ENCODE measurements at places on chromosomes 12 and 14.

- peak; percentile 13 for DNase-seq
These were observed 52.3 kb downstream of the NEUROD4 start for GRCh38 chr12:55072083-55072482.

GRCh38 chr14:58861586-58861985, 223.8 kb downstream of the DACT1 start:
- DNase-seq: no peak

- DNase-seq: no peak
These were observed 27.1 kb downstream of the CLIP1 start for GRCh38 chr12:122395319-122395718.

- DNase-seq: no peak
These were observed 8.2 kb downstream of the SPRYD3 start for GRCh38 chr12:53070877-53071492.

DNA sequence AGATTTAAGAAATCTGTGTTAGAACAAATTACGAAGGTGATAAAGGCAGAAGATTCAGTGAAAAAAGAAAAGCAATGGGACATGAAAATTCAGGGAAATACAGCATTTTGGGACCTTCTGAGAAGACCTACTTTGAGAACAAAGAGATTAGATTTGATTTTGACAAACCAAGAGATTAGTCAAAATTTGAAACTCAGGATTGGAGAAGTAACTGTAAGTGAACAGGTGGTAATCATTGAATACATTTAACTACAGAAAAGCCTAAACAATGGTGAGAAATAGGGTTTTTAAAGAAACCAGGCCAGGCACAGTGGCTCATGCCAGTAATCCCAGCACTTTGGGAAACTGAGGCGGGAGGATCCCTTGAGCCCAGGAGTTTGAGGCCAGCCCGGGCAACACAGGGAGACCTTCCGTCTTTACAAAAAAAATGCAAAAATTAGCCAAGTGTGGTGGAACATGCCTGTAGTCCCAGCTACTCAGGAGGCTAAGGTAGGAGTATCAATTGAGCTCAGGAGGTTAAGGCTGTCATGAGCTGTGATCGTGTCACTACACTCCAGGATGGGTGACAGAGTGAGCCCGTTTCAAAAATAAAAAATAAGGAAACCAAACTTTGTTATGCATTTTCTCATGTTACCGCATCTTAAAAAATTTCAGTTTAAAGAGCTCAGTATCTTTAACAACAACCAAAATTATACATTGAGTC, 8.9 kb upstream of the SAV1 start:
- DNase-seq: no peak

GRCh38 chr14:92383805-92384204, 60.8 kb downstream of the SLC24A4 start:
- DNase-seq: no peak

DNA sequence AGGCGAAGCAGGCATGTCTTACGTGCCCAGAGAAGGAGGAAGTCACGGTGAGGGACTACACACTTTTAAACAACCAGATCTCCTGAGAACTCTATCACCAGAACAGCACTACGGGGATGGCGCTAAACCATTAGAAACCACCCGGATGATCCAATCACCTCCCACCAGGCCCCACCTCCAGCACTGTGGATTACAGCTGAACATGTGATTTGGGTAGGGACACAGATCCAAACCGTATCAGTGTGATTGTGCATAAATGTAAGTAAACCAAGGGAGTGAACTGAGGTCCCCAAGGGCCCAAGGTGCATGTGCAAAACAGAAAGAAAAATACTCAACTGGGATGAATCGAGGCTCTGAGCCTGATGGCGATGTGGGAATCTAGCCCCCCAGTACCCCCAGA, 134.2 kb downstream of the DICER1 start:
- no peak for DNase-seq

DNA sequence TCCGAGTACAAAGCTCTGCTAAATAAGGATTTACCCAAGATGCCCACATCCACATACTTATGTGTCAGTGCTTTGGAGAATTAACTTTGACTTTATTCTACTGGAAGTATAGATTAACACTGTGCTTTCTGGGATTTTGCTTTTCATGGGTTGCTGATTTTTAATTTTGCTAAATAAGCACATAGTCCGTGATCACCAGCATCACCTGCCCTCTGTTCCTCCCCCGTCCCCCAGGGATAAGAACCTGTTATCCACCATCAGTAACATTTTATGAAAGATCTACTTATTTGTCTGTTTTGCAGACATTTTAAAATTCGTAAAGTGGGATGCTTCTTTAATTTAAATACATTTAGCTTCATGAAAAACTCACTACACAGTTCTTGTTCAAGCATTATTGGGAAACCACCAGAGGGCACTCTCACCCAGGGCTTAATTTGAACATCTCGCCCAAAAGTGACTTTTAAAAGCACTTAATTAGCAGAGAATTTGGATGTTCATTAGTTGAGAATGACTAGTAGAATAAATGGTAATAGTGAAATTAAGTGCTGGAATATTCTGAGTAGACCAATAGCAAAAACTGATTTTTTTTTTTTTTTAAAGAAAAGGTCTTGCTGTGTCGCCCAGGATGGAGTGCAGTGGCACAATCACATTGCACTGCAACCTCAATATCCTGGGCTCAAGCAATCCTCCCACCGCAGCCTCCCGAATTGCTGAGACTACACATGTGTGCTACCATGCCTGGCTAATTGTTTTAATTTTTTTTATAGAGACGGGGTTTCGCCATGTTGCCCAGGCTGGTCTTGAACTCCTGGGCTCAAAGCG, 35.7 kb downstream of the MRPL42 start:
- no peak for DNase-seq

GRCh38 chr12:94864987-94865386, 138.5 kb downstream of the NDUFA12 start:
- DNase-seq: no peak

DNA sequence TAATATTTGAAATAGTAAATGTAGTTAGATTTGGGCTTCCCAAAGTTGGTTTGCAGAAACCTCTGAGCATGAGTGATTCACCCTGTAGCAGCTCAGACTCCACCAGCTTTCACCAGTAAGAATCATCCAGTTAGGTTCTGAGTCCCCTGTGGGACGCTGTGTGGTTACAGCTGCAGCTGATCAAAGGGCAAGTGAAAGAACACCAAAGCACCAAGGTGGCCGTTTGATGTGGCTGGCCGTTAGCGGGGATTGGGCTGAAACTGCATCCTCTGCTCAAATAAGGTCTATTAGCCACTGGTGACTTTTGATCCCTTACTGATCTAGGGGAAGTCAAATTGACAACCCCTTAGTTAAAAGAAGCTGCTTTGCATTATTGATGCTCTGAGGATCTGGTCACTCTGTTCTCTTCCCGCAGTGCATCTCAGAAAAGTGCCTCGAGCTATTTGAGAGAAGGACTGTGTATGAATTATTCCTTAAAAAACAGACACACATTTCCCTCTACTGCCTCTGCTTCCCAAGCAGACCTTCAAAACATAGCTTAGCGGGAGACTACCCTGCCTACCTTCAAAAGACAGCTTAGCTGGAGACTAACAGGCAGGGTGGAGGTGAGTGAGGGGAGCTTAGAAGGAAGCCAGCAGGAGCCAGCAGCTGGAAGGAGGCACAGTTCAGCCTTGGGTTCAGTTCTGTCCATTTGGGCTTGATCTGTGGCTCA, 3.7 kb downstream of the ABHD12B start:
- DNase-seq: no peak

DNA sequence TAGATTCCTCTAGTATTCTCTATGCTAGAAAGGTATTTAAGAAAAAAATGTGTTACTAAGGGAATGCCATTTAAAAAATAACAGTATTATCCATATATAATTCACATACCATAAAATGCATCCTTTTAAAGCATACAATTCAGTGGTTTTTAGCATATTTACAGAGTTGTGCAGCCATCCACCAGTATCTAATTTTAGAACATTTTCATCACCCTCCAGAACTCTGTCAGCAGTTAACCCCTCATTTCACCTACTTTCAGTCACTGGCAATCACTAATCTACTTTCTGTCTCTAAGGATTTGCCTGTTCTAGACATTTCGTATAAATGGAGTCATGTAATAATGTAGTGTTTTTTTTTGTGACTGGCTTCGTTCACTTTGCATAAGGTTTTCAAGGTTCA, 33.4 kb downstream of the TBC1D15 start:
- DNase-seq: no peak

DNA sequence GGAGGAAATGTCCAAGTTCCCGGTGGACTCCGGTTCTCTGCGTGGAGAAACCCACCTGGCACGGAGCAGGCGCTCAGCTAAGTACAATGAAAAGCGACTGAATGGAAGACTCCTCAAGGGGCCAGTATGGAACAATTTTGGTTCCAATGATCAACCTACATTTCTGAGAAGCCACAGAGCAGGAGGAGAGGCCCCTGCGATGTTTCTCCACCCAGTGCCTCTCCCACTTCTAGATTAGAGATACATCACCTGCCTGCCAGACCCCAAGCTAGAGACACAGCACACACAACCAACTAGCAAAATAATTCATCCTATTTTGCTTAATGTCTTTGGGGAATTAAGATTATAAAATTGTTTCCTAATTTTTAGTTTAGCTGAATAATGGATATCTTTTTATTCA, 38.8 kb downstream of the ATG14 start:
- DNase-seq: no peak

DNA sequence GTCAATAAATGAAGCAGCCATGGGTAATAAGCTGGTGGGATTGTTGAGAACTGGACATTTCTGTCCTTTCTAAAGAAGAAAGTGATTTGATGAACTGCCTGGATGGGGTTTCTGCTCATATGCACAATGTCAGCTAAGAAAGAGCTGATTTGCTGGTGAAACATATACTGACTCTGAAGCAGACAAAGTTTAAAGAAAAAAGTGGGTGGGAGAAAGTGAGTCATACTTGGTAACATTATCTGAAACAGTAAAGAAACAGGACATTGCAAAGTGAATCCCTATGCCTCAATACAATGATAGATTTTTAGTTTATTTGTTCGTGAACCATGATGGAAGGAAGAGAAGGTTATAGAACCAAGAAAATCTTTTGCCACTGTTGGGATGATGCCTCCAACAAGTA, 95.6 kb upstream of the DNM1L start:
- peak; percentile 8 for DNase-seq

GRCh38 chr12:24012528-24012927, 63.1 kb upstream of the SOX5 start:
- no peak for DNase-seq

- no peak for DNase-seq
These were observed 52.1 kb downstream of the LGMN start for GRCh38 chr14:92696366-92696765.

- DNase-seq: no peak
These were observed 200.9 kb upstream of the DAAM1 start for GRCh38 chr14:58987591-58987990.

- DNase-seq: no peak
These were observed 19.3 kb downstream of the FOXN3 start for GRCh38 chr14:89397569-89398230.

DNA sequence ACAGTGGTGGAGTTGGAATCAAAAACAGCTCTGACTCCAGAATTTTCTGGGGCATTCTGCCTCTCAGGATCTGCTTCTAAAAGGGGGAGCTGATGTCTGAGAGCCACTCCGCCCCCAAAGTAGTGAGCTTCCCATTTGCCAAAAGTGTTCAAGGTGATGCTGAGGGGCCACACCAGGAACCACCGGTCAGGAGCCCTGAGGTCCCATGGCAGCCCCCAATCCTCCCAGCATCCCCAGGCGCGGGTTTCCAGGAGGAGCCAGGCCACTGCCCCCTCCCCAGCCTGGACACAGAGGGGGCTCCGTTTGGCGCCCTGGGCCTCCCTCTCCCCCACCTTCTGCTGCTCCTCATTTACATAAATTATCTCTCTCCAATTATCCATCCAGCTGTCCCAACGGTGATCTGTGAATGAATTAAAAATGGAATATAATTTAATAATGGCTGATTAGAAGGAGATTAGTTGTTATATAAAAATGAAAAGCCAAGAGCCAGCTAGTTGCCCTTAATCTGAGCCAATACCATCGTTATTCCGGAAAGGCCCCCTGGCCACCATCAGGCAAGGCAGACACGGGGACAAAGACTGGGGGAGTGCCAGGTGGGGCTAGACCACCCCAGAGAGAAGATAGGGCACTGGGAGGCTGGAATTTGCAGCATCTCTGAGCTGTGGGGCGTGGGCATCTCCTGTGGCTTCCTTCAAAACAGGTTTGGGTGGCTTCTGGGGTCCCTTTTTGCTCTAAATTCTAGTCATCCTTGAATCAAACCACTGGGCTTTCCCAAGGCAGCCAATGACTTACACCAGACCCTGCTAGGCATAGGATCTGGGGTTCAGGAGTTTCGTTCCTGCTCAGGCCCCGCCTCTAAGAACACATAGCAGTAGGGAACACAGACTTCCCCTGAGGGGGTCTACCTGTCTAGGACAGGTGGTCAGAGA, 19.7 kb upstream of the VSX2 start:
- no peak for DNase-seq

DNA sequence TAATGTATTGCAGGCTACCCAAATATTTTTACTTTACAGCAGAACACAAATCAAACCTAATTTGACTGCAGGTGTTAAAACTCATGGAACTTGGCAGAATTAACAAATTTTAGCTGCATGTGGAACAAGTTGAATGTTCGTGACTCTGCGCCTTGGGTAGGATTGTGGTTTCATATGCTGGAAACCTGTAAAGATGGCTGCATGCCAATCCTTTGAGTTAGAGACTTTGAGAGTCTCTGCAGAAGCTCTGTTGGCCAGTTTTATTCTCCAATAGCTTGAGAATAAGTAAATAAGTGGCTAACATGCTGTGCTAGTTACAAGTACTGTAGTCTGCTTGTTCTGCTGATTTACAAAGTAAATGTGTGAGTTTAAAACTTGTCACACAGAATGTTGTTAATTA, 77.8 kb downstream of the PDE6H start:
- DNase-seq: no peak

- DNase-seq: no peak
These were observed 14.2 kb upstream of the ANKRD9 start for GRCh38 chr14:102523569-102524450.

- DNase-seq: no peak
These were observed 125.0 kb upstream of the MYF6 start for GRCh38 chr12:80582431-80582830.

- no peak for DNase-seq
These were observed 79.1 kb downstream of the KCNK10 start for GRCh38 chr14:88243946-88244345.

DNA sequence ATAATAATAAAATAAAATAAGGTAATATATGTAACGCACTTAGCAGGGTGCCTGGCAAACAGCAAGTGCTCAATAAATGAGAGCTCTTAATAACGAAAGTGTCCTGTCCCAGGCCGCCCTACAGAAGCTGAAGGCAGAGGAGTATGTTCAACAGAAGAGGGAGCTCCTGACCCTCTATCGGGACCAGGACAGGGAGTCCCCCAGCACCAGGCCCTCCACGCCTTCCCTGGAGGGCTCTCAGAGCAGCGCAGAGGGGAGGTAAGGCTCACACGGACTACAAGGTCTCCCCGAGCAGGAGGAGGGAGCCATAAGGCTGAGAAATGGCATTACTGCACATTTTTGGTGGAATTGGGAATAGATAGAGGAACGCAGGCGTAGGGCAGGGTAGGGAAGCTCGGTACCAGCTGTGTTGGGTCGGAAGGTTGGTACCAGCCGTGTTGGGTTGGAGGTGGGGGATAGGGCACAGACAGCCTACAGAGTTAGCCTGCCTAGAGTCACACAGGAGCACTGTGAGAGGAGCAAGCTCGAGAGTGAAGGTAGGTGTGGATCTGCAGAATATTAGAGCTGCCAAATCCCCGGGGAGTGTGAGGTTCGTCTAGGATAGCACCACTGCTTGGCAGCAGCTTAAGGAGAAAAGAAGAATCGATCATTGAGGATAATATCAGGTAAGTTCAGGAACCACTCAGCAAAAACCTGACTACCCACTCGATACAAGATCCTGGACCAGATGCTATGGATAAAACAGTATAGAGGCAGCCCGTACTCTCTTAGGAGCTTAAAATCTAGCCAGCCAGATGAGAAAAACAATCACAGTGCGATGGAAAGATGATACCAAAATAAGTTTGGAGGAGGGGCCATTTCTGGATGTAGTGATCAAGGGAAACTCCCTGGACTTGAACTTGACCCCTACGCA, 15.3 kb downstream of the TNFRSF1A start:
- no peak for DNase-seq

Data from anterior cingulate cortex (tissue), 58 donors.